ENCODE measurements at places on chromosomes 3 and 15. TPM values are rescaled to one million over a fixed set of nuclear protein-coding genes. Genes with fewer than 3 reads are reported as not detected.

LSMEM2 gene
- 0.57 TPM for total RNA-seq

ASB14 gene
- total RNA-seq: not detected

DNA sequence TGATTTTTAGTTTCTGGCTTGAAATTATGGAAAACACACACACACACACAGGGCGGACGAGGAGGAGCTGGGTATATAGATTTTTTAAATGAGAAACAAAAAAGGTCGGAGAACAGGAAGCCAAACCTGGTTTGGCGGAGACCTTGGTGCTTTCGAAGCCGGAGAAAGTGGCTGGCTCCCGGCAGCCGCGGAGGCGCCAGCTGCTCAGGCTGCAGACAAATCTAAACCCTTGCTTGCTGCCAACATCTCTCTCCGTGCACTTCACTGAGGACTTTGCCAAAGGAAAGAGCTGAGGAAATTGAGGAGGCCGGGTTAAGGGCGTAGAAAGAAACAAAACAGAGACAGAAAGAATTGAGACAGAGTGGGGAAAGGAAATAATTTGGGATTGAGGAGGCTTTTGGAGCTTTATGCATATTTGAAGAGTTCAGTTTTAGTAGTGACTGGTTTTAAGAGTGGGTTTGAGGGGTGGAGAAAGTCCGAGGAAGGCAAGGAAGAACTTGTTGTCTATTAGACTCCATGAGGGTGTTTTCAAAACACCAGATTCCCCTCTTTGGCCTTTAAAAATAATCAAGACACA lies 2.2 kb downstream of the ZIC1 start:
- peaks cover 76% of the 10 kb centered on the region for H3K4me1 ChIP-seq
- H3K27ac ChIP-seq: peak overlapping the region; percentile 15
- H3K4me3 ChIP-seq: peak overlapping the region; percentile 73
- peaks cover 99% of the 10 kb centered on the region for H3K27me3 ChIP-seq
- peaks cover 3% of the 10 kb centered on the region for H3K36me3 ChIP-seq

- H3K27ac ChIP-seq: 0 out of 2 replicates have a peak overlapping the region, but pooled peaks have one; percentile 63
- H3K4me3 ChIP-seq: no peak overlapping the region
- no peaks in the 10 kb centered on the region for H3K27me3 ChIP-seq
- no peak for DNase-seq
- H3K4me1 ChIP-seq: peaks cover 25% of the 10 kb centered on the region
Measured at GRCh38 chr15:57496946-57497869, 94.5 kb upstream of the MYZAP start.

INAFM2 gene
- 34.2 TPM for total RNA-seq

- H3K27me3 ChIP-seq: peaks cover 2% of the 10 kb centered on the region
- no peak for DNase-seq
- H3K4me1 ChIP-seq: peaks cover 8% of the 10 kb centered on the region
Measured at GRCh38 chr3:66224220-66224619, 3.4 kb downstream of the SLC25A26 start.

FHIT gene
- total RNA-seq: 7.1 TPM

FAM174B gene
- 22.1 TPM for total RNA-seq

GRM7 gene
- total RNA-seq: 0.39 TPM

BMF gene
- total RNA-seq: 36.9 TPM

DNA sequence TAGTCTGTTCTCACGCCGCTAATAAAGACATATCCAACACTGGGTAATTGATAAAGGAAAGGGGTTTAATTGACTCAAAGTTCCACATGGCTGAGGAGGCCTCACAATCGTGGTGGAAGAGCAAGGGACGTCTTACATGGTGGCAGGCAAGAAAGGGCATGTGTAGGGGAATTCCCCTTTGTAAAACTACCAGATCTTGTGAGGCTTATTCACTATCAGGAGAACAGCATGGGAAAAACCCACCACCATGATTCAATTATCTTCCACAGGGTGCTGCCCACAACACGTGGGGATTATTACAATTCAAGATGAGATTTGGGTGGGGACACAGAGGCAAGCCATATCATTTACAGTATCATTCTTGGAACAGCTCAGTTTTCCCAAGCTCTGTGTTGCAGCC lies 268.0 kb downstream of the SUCLG2 start:
- peaks cover 17% of the 10 kb centered on the region for H3K4me1 ChIP-seq
- no peaks in the 10 kb centered on the region for H3K36me3 ChIP-seq
- no peaks in the 10 kb centered on the region for H3K27me3 ChIP-seq
- H3K27ac ChIP-seq: no peak overlapping the region

DNA sequence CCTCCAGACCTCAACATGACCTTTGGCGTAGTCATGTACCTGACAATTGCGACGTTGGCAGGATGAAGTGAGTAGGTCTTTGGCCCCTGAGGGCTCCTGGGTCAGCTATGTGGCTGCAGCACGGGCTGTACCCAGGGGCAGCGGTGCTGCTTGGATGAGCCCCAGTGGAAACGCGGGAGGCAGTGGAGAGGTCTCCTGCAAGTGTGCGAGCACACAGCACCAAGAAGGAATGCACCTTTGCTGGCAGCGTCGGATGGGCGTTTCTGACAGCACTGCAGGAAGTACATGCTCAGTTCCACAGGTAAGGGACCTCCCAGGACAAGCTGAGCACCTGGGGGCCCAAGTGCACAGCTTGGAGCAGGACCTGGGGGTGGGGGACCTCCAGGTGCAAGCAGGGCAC lies 67.4 kb upstream of the UNC13C start:
- H3K4me1 ChIP-seq: peaks cover 4% of the 10 kb centered on the region
- no peak overlapping the region for H3K27ac ChIP-seq

CCR9 gene
- total RNA-seq: not detected

ACVR2B gene
- 117 TPM for total RNA-seq

- no peak overlapping the region for H3K4me3 ChIP-seq
- no peaks in the 10 kb centered on the region for H3K27me3 ChIP-seq
- DNase-seq: no peak
- no peaks in the 10 kb centered on the region for H3K36me3 ChIP-seq
Measured at GRCh38 chr3:84128024-84128423, 830.8 kb upstream of the CADM2 start.

GRCh38 chr3:42290966-42291714 lies 25.2 kb upstream of the CCK start:
- DNase-seq: no peak
- H3K4me1 ChIP-seq: no peaks in the 10 kb centered on the region
- no peak overlapping the region for H3K27ac ChIP-seq
- H3K4me3 ChIP-seq: no peak overlapping the region
- peaks cover 16% of the 10 kb centered on the region for H3K36me3 ChIP-seq

GRCh38 chr3:143928541-143929255 lies 42.9 kb upstream of the DIPK2A start:
- H3K27ac ChIP-seq: no peak overlapping the region
- H3K27me3 ChIP-seq: no peaks in the 10 kb centered on the region
- DNase-seq: no peak
- no peak overlapping the region for H3K4me3 ChIP-seq
- H3K36me3 ChIP-seq: no peaks in the 10 kb centered on the region

DNA sequence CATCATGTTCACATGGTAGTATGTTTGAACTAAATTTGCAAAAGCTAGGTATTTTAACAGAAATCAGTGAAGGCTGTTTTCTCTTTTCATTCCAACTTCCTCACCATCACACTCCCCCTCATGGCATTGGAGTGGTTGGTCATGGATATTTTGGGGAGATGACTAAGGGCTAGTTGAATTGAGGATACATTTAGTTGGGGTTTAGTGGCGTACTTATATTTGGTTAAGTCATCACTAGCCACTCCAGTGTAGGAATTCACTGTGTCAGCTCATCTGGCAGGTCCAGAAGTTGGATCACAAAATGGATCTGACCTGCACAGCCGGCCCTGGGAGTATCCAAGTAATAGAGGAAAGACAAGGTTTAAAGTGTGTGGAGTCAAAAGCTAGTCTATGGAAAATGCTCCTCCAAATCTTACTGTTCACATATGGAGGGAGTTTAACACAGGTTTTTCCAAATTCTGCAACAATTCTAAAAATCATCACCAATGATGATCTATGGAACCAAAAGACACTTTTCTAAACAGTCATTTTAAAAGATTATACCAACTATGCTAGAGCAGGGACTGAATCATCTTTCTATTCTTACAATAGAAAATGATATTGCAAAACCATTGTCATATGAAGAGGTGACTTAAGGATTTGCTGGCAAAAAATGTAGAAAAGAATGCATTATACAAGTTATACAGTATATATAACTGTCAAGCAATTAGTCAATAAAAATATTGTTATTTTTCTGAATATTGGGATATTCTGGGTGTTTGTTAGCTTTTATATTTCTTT lies 247.8 kb upstream of the PEX5L start:
- no peaks in the 10 kb centered on the region for H3K4me1 ChIP-seq
- no peak overlapping the region for H3K27ac ChIP-seq
- no peaks in the 10 kb centered on the region for H3K27me3 ChIP-seq
- DNase-seq: no peak
- no peaks in the 10 kb centered on the region for H3K36me3 ChIP-seq
- no peak overlapping the region for H3K4me3 ChIP-seq

- no peak overlapping the region for H3K27ac ChIP-seq
- DNase-seq: no peak
- H3K4me3 ChIP-seq: no peak overlapping the region
- no peaks in the 10 kb centered on the region for H3K27me3 ChIP-seq
- H3K36me3 ChIP-seq: peaks cover 2% of the 10 kb centered on the region
Measured at GRCh38 chr3:138366006-138366759, 17.8 kb downstream of the MRAS start.

- H3K27me3 ChIP-seq: no peaks in the 10 kb centered on the region
- H3K4me3 ChIP-seq: no peak overlapping the region
- DNase-seq: no peak
- H3K36me3 ChIP-seq: peaks cover 8% of the 10 kb centered on the region
- no peaks in the 10 kb centered on the region for H3K4me1 ChIP-seq
Measured at GRCh38 chr3:67884345-67884744, 229.9 kb upstream of the SUCLG2 start.

- H3K27ac ChIP-seq: no peak overlapping the region
- DNase-seq: no peak
- no peak overlapping the region for H3K4me3 ChIP-seq
Measured at GRCh38 chr3:43000387-43000786, 21.3 kb downstream of the GASK1A start.

- H3K27ac ChIP-seq: no peak overlapping the region
- no peaks in the 10 kb centered on the region for H3K36me3 ChIP-seq
- no peak for DNase-seq
- H3K4me3 ChIP-seq: no peak overlapping the region
- no peaks in the 10 kb centered on the region for H3K4me1 ChIP-seq
- H3K27me3 ChIP-seq: no peaks in the 10 kb centered on the region
Measured at GRCh38 chr3:153673853-153674252, 447.3 kb upstream of the ARHGEF26 start.

GRCh38 chr3:61233746-61234145 lies 17.5 kb downstream of the FHIT start:
- H3K4me1 ChIP-seq: peaks cover 14% of the 10 kb centered on the region
- H3K27ac ChIP-seq: no peak overlapping the region
- no peak overlapping the region for H3K4me3 ChIP-seq
- no peaks in the 10 kb centered on the region for H3K27me3 ChIP-seq

- H3K27ac ChIP-seq: no peak overlapping the region
- no peaks in the 10 kb centered on the region for H3K4me1 ChIP-seq
- H3K4me3 ChIP-seq: no peak overlapping the region
- DNase-seq: no peak
- H3K27me3 ChIP-seq: no peaks in the 10 kb centered on the region
Measured at GRCh38 chr3:35772381-35773015, 133.2 kb downstream of the ARPP21 start.

DAZL gene
- total RNA-seq: 4.3 TPM

- H3K27me3 ChIP-seq: no peaks in the 10 kb centered on the region
- no peak for DNase-seq
Measured at GRCh38 chr3:31615071-31615875, 82.5 kb downstream of the STT3B start.

DNA sequence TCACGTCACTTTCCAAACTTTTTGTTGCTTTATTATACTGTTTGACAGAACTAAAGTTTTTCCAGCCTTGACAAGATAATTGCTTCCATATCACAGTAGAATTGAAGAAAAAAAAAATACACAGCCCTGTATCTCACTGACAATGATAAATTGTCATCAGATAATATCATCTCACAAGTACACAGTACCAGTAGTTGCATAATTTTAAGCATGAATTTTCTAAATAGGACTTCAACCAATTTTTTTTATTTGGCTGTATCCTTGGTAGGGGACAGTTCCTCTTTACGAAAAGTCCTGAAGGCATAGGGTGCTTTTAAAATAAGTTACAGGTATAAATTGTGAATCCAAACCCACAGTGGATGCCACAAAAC lies 230.7 kb downstream of the ATP8B4 start:
- H3K36me3 ChIP-seq: no peaks in the 10 kb centered on the region
- H3K27ac ChIP-seq: no peak overlapping the region
- peaks cover 5% of the 10 kb centered on the region for H3K4me1 ChIP-seq
- H3K27me3 ChIP-seq: no peaks in the 10 kb centered on the region

- H3K27ac ChIP-seq: 0 out of 2 replicates have a peak overlapping the region, but pooled peaks have one; percentile 58
- H3K4me3 ChIP-seq: no peak overlapping the region
- DNase-seq: no peak
- H3K4me1 ChIP-seq: peaks cover 18% of the 10 kb centered on the region
Measured at GRCh38 chr3:104106276-104106675, 1260.4 kb upstream of the ALCAM start.

POMGNT2 gene
- 12.5 TPM for total RNA-seq

All from WTC11 (cell line).